ENCODE measurements at places on chromosomes 3 and 15.

DNA sequence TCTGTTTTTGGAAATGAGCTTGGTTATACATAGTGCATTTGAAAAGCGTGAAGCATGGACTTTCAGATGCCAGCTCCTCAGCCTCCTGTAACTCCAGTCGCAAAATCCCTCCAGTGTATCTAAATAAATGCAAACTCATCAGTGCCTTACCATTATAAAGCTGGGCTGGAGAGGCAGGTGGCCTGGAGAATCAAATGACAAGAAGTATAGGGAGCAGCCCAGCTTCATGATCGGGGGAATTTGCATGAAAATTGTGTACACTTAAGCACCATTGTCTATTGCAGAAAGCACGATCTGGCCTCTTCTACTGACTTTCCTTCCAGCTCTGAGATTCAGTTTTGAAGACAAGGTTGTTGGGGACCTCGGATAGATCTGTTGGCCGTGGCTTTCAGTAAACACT lies 71.7 kb downstream of the IGF1R start:
- DNase-seq: no peak

- DNase-seq: no peak
Observed at GRCh38 chr3:138032567-138032966, 22.6 kb downstream of the CLDN18 start.

GRCh38 chr3:24591661-24592555 lies 97.3 kb upstream of the THRB start:
- no peak for DNase-seq

- no peak for DNase-seq
Observed at GRCh38 chr3:137845194-137845593, 81.1 kb downstream of the SOX14 start.

- no peak for DNase-seq
Observed at GRCh38 chr3:140051019-140051957, 116.3 kb downstream of the CLSTN2 start.

- DNase-seq: no peak
Observed at GRCh38 chr3:51887620-51888019, 12.2 kb upstream of the IQCF5 start.

DNA sequence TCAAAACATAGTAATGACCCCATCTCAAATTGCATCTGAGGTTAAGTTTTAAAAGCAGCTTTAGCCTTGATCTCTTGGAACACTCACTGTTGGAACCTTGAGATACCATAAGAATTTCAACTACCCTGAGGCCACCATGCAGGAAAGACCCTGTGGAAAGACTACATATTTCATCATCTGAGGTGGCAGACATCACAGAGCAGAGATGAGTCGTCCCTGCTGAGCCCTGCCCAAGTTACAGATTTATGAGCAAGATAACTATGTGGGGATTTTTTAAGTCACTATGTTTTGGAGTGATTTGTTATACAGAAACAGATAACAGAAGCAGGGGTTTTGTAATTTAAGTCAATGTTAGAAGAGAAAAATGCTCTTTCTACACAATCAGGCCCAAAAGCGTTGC lies 168.4 kb downstream of the STAC start:
- DNase-seq: no peak
